ENCODE measurements at places on chromosomes 3 and 15. TPM values are rescaled to one million over a fixed set of nuclear protein-coding genes. Genes with fewer than 3 reads are reported as not detected.

Gene MKRN3
- 0.36 TPM for total RNA-seq

Gene CAMP
- not detected for total RNA-seq

Gene FNDC3B
- 179 TPM for total RNA-seq

Gene TUSC7
- total RNA-seq = not detected

Gene EPHB3
- 4.1 TPM for total RNA-seq

DNA sequence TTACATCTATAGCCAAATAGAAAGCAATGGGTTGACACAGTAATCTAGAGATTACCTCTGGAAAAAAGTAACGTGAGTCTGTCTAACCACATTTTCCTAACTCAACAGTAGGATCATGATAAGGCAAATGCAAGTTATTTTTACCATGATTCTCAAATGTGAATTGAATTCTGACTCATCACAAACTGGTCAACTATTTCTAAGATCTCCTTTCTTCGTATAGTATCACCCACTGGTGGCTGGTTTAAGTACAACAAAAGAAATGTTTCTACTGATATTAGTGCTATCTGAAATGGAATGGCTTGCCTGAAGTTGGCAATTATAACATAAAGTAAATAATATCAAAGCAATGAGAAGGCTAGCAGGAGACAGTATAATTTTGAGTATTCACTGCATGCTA lies 102.2 kb downstream of the ABI3BP start:
- DNase-seq = peak; percentile 38

- DNase-seq = peak; percentile 53
Measured at GRCh38 chr3:14298442-14298841, 104.0 kb upstream of the SLC6A6 start.

- DNase-seq = no peak
Measured at GRCh38 chr3:115808244-115808643, 184.9 kb downstream of the GAP43 start.

DNA sequence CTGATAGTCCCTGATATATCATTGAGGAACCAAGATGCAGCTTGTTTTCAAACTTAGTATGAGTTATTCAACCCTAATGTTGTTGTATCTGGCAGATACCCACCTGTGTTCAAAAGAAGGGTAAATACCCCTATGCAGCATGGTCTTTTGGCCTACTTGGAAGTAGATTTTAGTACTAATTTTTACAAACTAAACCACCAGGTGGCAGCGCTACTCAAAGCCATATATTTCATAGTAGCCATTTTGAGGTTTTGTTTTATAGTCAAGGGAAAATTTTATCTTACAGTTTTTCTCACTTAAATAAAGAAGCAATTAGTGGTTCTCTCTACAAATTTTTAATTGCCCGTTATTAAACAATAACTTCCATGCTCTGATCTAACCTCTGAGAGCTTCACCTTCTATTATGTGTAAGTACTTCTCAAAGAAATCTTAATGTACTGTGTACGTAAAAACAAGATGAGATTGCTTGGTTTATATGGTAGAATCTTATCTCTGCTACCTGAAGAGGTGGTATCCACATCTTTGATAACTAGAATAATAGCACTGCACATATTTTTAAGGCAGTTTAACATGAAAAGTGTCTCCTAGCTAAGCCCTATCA lies 31.5 kb upstream of the MLF1 start:
- DNase-seq = no peak

GRCh38 chr3:65762235-65762580 lies 276.5 kb downstream of the MAGI1 start:
- DNase-seq = no peak

- no peak for DNase-seq
Measured at GRCh38 chr15:37076543-37076942, 23.8 kb downstream of the MEIS2 start.

DNA sequence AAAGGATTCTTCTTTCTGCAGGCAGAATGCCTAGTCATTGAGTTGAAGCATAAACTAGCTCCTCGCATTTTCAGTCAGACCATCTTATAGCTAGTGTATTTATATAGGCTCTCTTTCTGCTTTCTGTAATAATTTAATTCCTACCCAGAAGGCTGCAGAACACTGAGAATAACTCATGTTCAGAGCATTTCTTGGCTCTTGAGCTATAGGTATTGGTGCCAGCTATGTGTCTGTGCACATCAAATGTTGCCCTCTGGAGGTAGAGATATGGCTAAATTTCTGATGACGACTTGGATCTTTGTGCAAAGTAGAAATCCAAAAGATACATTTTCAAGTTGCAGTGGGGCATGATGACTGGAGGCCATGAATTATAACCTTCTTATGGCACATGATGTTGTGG lies 336.2 kb upstream of the TPM1 start:
- no peak for DNase-seq

DNA sequence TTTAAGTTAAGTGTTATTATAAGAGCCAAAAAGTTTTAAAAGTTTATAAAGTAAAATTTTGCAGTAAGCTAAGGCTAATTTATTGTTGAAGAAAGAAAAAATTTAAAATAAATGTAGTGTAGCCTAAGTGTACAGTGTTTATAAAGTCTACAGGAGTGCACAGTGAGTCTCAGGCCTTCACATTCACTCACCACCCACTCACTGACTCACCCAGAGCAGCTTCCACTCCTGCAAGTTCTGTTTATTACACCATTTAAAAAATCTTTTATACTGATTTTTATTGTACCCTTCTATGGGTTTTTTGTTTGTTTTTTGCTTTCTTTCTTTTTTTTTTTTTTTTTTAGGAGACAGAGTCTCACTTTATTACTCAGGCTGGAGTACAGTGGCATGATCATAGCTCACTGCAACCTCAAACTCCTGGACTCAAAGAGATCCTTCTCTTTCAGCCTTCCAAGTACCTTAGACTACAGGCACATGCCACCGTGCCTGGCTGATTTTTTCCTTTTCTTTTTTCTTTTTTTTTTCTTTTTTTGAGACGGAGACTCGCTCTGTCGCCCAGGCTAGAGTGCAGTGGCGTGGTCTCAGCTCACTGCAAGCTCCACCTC lies 25.9 kb downstream of the CSTA start:
- no peak for DNase-seq

DNA sequence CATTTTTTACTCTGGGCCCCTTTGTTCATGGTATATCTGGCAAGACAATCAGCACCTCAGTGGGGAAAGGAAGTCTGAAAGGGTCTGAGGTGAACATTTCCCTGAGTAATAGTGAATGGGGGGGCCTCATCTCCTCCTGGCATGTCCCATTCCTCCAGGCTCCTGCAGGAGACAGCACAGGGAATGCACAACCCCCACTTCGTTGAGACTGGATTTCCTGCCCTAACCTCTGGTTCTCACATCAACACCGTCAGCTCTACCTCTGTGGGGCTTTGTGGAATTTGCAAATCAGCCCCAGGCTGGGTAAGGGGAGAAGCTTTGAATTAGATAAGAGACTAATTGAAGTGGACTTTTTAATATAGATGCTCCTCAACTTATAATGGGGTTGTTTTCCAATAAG lies 168.3 kb upstream of the TRIM42 start:
- no peak for DNase-seq

GRCh38 chr3:119676020-119676419 lies 1.2 kb downstream of the COX17 start:
- no peak for DNase-seq

GRCh38 chr3:59245300-59245858 lies 195.6 kb upstream of the CFAP20DC start:
- no peak for DNase-seq

DNA sequence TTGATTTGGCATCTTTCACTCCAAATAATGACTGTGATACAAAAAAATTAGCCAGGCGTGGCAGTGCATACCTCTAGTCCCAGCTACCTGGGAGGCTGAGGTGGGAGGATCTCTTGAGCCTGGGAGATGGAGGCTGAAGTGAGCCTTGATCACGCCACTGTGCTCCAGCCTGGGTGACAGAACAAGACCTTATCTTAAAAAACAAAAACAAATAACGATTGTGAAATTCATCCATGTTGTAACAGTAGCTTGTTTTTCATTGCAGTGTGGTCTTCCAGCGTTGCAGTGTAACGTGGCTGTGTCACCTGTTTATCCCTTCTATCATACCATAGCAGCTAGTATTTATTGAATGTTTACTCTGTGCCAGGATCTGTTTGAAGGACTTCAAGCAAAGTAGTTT lies 120.9 kb downstream of the ITPR1 start:
- no peak for DNase-seq

DNA sequence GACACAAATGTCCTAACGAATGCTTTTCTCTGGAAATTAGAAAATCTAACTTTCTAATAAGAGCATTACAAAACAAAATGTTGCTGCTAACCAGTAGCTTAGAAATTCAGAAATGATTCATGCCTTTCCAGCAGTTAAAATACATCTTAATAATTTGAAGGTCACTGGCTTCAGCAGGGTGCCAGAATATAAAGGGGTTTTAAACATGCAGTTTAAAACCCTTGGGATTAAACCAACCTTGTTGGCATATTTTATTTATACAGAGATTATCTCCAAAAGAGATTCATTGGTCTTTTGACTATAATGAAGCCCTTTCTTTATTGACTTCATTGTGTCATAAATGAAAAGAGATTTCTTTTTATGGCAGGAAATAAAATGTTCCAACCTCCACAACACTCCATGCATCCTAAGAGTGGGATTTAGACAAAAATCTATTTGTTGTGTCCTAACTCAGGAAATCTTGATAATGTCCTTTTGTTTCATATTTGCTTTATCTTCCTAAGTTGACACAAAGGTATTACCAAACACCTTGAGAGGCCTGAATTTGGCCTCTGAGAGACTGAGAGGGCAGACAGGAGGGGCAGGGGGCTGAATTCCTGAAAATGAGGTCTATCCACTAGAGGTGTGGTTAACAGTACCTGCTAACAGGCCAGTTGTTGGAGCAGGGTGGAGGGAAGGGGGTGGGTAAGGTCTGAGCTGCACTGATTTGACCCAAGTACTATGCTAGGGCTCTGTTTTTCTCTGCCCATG lies 124.4 kb downstream of the FEZF2 start:
- no peak for DNase-seq

DNA sequence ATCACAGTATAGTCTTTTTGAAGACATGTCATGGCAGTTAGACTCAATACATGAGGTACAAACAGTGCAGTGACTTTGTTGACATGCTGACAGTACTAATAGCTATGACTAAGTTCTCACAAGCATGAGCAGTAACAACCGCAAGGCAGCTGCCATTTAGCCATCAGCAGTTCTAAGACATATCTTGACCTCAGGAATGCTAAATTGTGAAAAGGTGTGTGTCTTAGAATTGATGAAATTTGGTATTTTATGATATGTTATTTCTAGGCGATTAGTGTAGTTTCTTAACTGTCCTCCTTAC lies 60.7 kb upstream of the FURIN start:
- DNase-seq = no peak

All from osteoblast (primary cell).